ENCODE measurements at places on chromosomes 1 and 21. TPM values are rescaled to one million over a fixed set of nuclear protein-coding genes. Genes with fewer than 3 reads are reported as not detected.

DNA sequence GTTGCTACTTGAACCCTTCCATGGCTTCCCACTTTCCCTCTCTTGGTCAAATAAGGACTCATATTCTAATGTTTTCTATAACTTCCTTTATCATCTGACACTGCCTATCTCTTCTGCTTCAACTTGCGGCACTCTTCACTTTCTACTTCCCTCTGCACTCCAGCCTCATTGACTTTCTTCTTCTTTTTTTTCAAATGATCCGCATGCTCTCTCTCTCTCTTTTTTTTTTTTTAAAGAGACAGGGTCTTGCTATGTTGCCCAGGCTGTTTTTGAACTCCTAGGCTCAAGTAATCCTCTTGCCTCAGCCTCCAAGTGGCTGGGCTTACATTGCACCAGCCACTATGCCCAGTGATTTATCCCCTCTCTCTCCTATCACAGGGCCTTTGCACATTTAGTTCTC lies 7.3 kb upstream of the IL10 start:
- H3K4me3 ChIP-seq, result no peak overlapping the region
- no peak for DNase-seq
- no peaks in the 10 kb centered on the region for H3K4me1 ChIP-seq
- H3K27me3 ChIP-seq, result no peaks in the 10 kb centered on the region

The LENEP gene
- 0.42 TPM for total RNA-seq

GRCh38 chr21:39387461-39388037 lies 38.7 kb upstream of the HMGN1 start:
- no peaks in the 10 kb centered on the region for H3K27me3 ChIP-seq
- peak; percentile 90 for DNase-seq
- H3K4me1 ChIP-seq, result peaks cover 4% of the 10 kb centered on the region

GRCh38 chr1:64474665-64475439 lies 4.9 kb downstream of the CACHD1 start:
- no peaks in the 10 kb centered on the region for H3K27me3 ChIP-seq
- no peak overlapping the region for H3K4me3 ChIP-seq
- H3K4me1 ChIP-seq, result peaks cover 5% of the 10 kb centered on the region
- no peak for DNase-seq

- H3K27me3 ChIP-seq, result no peaks in the 10 kb centered on the region
- H3K36me3 ChIP-seq, result no peaks in the 10 kb centered on the region
- no peak overlapping the region for H3K27ac ChIP-seq
These were observed 546.2 kb upstream of the ADGRL2 start for GRCh38 chr1:81254560-81254959.

DNA sequence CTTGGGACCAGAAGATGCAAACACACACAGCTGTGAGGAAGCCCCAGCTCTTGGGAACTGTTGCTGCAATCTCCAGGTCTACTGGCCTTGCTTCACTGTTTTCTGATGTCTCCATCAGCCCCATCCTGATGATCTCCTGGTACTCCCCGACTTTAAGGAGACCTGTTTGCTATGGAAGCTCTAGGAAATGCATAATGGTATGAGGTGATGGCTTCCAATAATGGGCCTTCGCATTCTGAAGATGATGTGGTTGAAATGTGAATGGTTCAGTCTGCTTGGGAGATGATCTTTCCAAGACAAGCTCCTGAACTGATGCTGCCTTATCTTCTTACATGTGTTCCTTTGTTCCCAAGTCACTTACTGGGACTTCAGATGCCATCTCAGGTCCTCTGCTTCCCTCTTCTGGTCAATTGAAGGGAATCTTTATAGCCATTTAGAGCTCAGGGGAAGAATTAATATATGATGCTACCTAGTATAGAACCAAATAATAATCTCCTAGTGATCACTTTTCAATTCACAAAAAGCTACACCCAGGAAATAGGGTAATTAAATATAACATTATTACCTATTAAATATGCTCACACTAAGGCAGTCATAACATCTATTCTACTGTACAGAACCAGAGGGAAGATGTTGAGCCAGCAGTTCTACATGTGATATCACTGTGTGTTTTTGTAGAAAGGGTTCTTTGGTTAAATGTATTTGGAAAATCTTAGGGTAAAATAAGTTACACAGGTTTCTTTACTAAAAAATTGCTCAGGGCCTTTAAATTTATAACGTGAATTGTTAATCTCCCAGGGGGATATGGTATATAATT lies 73.9 kb upstream of the VTCN1 start:
- H3K4me1 ChIP-seq, result no peaks in the 10 kb centered on the region
- no peaks in the 10 kb centered on the region for H3K36me3 ChIP-seq
- no peak for DNase-seq
- no peak overlapping the region for H3K27ac ChIP-seq
- H3K4me3 ChIP-seq, result no peak overlapping the region
- no peaks in the 10 kb centered on the region for H3K27me3 ChIP-seq

DNA sequence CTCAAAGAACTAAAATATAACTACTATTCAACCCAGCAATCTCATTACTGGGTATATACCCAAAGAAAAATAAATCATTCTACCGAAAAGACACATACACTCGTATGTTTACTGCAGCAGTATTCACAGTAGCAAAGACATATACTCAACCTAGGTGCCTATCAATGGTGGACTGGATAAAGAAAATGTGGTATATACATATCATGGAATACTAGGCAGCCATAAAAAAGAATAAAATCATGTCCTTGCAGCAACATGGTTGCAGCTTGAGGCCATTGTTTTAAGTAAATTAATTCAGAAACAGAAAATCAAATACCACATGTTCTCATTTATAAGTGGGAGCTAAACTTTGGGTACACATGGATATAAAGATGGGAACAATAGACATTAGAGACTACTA lies 266.2 kb upstream of the POU3F1 start:
- no peak overlapping the region for H3K4me3 ChIP-seq
- H3K27ac ChIP-seq, result no peak overlapping the region
- H3K27me3 ChIP-seq, result no peaks in the 10 kb centered on the region
- no peak for DNase-seq
- H3K36me3 ChIP-seq, result no peaks in the 10 kb centered on the region

The ZNF697 gene
- total RNA-seq, result 4.5 TPM

DNA sequence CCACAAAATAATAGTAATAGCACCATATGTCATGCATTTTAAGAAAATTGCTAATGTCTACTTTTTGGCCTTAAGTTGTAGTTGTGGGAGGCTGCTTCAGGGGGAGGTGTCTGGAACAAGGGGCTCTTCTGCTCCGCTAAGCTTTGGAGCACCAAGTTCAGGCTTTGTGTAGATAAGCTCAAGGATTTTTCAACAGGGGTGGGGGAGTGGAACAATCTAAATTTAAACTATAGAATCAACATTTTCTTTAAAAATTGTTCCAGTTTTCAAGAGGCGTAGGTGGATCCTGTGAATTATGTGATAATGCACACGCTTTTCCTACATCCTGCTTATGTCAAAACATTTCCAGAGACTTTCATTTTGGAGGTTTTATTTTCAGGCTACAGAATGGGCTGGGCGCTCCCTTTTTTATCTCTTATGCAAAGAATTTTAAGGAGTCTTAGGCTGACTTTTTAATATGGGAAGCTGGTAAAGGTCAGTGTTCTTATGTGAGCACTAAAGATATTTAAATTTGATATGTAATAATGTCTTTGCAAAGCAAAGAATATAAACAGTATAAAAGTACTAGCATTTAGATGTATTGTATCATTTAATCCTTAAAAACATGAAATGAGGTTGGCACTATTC lies 9.9 kb downstream of the ATP1A1 start:
- DNase-seq, result no peak
- H3K4me1 ChIP-seq, result peaks cover 30% of the 10 kb centered on the region
- H3K4me3 ChIP-seq, result no peak overlapping the region
- H3K27me3 ChIP-seq, result no peaks in the 10 kb centered on the region
- H3K36me3 ChIP-seq, result peaks cover 20% of the 10 kb centered on the region

GRCh38 chr1:27090911-27091310 lies 64.0 kb downstream of the SLC9A1 start:
- H3K36me3 ChIP-seq, result no peaks in the 10 kb centered on the region
- H3K4me3 ChIP-seq, result no peak overlapping the region
- H3K27ac ChIP-seq, result no peak overlapping the region
- H3K27me3 ChIP-seq, result no peaks in the 10 kb centered on the region

The VWA1 gene
- 22.8 TPM for total RNA-seq

DNA sequence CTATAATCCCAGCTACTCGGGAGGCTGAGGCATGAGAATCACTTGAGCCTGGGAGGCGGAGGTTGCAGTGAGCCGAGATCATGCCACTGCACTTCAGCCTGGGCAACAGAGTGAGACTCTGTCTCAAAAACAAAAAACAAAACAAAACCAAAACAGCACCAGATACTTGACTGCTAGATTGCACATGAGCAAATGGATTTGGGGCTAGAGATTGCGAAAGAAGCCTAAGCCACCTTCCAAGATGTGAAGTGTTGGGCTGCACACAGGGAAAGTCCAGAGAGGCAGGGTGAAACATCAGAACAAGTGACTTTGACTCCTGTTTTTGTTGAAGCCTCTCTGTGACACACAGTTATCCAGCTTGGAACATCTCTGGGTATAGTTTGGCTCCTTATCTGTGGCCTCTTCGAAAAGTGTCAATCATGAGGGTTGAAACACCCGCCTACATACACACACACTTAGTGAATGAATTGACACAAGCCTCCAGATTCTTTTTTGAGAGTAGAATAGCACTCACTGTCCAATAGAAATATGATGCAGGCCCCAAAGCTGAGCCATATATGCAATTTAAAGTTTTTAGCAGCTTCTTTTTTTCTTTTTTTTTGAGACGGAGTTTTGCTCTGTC lies 34.2 kb upstream of the GPR137B start:
- no peak overlapping the region for H3K4me3 ChIP-seq
- H3K4me1 ChIP-seq, result peaks cover 4% of the 10 kb centered on the region
- no peak for DNase-seq
- H3K27ac ChIP-seq, result no peak overlapping the region

The NUP210L gene
- total RNA-seq, result 0.08 TPM

The CD247 gene
- 2.1 TPM for total RNA-seq

- no peak for DNase-seq
- H3K27ac ChIP-seq, result no peak overlapping the region
- peaks cover 23% of the 10 kb centered on the region for H3K4me1 ChIP-seq
- no peak overlapping the region for H3K4me3 ChIP-seq
- no peaks in the 10 kb centered on the region for H3K27me3 ChIP-seq
- no peaks in the 10 kb centered on the region for H3K36me3 ChIP-seq
These were observed 38.5 kb downstream of the EPHA2 start for GRCh38 chr1:16117369-16117768.

GRCh38 chr1:29426701-29427279 lies 190.5 kb downstream of the PTPRU start:
- no peaks in the 10 kb centered on the region for H3K4me1 ChIP-seq
- H3K4me3 ChIP-seq, result no peak overlapping the region
- peaks cover 3% of the 10 kb centered on the region for H3K27me3 ChIP-seq
- DNase-seq, result no peak
- H3K27ac ChIP-seq, result no peak overlapping the region

- H3K27me3 ChIP-seq, result no peaks in the 10 kb centered on the region
- no peaks in the 10 kb centered on the region for H3K4me1 ChIP-seq
- H3K27ac ChIP-seq, result no peak overlapping the region
- H3K36me3 ChIP-seq, result no peaks in the 10 kb centered on the region
- no peak overlapping the region for H3K4me3 ChIP-seq
These were observed 186.4 kb upstream of the ZNHIT6 start for GRCh38 chr1:85894651-85895050.

GRCh38 chr1:8541961-8542521 lies 224.1 kb downstream of the SLC45A1 start:
- peaks cover 2% of the 10 kb centered on the region for H3K36me3 ChIP-seq
- no peaks in the 10 kb centered on the region for H3K27me3 ChIP-seq
- no peak overlapping the region for H3K4me3 ChIP-seq
- peak; percentile 41 for DNase-seq
- H3K27ac ChIP-seq, result no peak overlapping the region
- H3K4me1 ChIP-seq, result no peaks in the 10 kb centered on the region

- no peaks in the 10 kb centered on the region for H3K4me1 ChIP-seq
- H3K4me3 ChIP-seq, result no peak overlapping the region
- H3K27me3 ChIP-seq, result no peaks in the 10 kb centered on the region
These were observed 211.6 kb downstream of the LMX1A start for GRCh38 chr1:165144757-165145397.

DNA sequence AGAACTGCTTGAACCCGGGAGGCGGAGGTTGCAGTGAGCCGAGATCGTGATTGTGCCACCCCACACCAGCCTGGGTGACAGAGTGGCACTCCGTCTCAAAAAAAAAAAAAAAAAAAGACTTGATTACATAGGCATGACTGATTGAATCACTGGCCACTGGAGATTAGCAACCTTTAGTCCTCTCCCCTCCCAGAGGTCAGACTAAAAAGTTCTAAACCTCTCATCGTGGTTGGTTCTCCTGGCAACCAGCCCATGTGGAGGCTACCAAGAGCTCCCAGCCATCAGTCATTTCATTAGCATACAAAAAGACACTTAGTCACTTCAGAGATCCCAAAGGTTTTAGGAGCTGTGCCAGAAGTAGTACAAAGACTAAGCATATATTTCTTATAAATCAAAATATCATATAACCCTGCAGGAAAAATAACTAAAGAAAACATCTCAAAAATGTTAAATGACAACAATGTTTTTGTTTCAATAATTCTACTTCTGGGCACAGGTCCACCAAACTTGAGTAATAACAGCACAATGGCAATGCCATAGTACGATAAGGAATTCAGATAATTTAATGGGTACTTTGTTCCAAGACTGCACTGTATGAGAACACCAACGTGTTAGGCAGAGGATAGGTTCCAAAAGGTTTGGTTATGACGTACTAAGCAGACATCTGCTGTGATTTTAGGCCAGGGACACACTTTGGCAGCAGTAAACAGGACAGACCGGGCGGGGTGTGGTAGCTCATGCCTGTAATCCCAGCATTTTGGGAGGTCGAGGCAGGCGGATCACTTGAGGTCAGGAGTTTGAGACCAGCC lies 18.1 kb downstream of the USP48 start:
- no peak overlapping the region for H3K4me3 ChIP-seq
- H3K4me1 ChIP-seq, result peaks cover 4% of the 10 kb centered on the region
- H3K27me3 ChIP-seq, result no peaks in the 10 kb centered on the region
- no peak for DNase-seq
- no peak overlapping the region for H3K27ac ChIP-seq

- H3K4me1 ChIP-seq, result no peaks in the 10 kb centered on the region
- no peak overlapping the region for H3K4me3 ChIP-seq
- no peaks in the 10 kb centered on the region for H3K36me3 ChIP-seq
- no peak for DNase-seq
- no peak overlapping the region for H3K27ac ChIP-seq
These were observed 909.1 kb downstream of the NCAM2 start for GRCh38 chr21:21907271-21907670.

The VHLL gene
- 0.67 TPM for total RNA-seq

The CFHR2 gene
- total RNA-seq, result 153 TPM

The FCRL4 gene
- total RNA-seq, result not detected

- no peak overlapping the region for H3K4me3 ChIP-seq
- H3K27me3 ChIP-seq, result no peaks in the 10 kb centered on the region
- no peak for DNase-seq
- H3K36me3 ChIP-seq, result peaks cover 10% of the 10 kb centered on the region
These were observed 700 bp upstream of the CCDC28B start for GRCh38 chr1:32199717-32200072.

The TNFRSF4 gene
- 0.08 TPM for total RNA-seq

The MIS18A gene
- total RNA-seq, result 1.1 TPM

GRCh38 chr21:38832664-38833063 lies 26.9 kb downstream of the ETS2 start:
- H3K27ac ChIP-seq, result peak overlapping the region; percentile 80
- no peak overlapping the region for H3K4me3 ChIP-seq
- H3K27me3 ChIP-seq, result no peaks in the 10 kb centered on the region
- DNase-seq, result no peak
- H3K4me1 ChIP-seq, result no peaks in the 10 kb centered on the region
- H3K36me3 ChIP-seq, result no peaks in the 10 kb centered on the region

The STK40 gene
- total RNA-seq, result 22.3 TPM

The OR2T33 gene
- 0.37 TPM for total RNA-seq

GRCh38 chr1:228096416-228097332 lies 6.5 kb downstream of the C1orf35 start:
- H3K36me3 ChIP-seq, result peaks cover 11% of the 10 kb centered on the region
- no peak overlapping the region for H3K4me3 ChIP-seq
- peaks cover 10% of the 10 kb centered on the region for H3K4me1 ChIP-seq
- H3K27ac ChIP-seq, result no peak overlapping the region

All from liver (tissue), 10 donors.